ENCODE measurements at places on chromosomes 16 and 17.

DNA sequence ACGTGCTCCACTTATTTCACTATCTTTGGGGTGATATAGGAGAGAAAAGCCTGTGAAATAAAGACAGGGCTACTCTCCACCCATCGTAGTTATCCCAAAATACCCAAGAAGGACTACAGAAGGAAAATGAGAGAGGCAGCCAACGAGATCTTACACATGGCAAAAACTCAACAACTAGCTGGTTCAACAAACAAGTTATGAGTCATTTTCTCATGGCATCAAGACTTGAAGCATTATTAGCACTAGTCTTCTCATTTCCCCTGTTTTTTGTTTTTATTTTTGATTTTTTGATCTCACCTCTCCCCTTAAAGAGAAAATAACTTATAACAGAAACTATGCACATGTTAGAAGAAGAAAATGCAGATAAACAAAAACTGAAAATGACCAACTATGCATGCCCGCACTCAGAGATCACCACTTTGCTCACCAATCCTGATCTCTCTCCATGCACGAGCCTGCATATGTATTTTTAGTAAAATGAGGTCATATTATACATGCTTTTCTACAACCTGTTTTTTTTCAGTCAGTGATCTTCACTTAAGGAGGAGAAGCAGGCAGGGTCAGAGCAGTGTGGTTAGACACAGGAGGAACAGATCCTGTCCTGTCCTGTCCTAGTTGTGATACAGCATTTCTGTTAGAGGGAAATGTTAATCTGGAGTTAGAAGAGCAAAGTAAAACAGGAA, 22.8 kb downstream of the FAM117A start:
- no peak for DNase-seq

DNA sequence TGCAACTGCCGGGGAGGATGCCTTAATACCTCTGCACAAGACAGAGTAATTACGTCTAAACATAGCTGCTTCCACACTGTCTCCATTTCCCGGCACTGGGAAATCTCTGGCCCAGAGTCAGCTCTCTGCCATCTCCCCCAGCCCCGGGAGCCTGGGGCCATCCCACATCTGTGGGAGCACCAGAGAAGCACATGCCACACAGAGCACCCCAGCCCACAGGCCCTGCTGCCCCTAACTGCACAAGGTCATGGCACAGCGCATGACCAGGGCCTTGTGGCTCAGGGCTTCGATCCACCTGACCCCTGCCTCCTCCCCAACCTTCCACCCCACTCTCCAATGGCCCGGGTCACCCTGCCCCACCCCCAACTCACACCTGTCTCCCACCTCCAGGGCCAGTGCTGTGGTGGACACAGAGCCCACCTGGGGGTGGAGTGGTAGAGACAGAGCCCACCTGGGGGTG, 36.6 kb upstream of the RBFOX3 start:
- DNase-seq = no peak

- DNase-seq = no peak
Measured at GRCh38 chr16:1193825-1194581, 31.1 kb downstream of the TPSG1 start.

- no peak for DNase-seq
Measured at GRCh38 chr16:2231016-2231931, 5.0 kb upstream of the DNASE1L2 start.

DNA sequence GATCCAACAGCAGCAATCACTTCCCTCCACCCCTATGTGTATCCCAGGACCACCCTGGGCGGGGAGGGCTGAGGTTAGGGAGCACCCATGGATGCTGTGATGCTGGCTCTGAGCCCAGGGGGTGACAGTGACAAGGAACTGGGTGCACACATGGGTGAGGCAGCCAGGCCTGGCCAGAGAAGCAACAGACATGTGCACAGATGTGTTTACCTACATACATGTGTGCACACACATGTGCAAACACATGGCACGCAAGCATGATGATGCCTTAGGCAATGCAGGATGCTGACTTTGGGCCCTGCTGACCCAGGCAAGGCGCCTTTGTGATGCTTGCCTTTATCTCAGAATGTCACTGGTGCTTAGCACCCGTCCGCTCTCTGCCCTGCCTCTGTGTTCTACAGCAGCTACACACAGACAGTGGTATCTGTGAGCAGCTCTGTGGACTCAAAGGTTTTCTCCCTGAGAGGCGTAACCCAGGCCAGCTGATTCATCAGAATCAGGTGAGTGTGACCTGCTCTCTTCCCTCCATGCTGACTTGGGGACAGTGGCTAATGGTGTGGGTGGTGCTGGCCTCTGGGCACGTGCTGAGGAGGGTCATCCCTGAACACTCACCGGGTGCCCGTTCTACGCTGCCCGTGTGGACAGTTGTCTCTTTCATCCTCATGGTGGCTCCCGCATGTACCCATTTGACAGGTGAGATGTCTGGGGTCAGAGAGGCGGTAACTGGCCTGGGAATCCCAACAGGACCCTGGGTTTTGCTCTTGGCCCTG, 38.5 kb upstream of the KSR1 start:
- DNase-seq = no peak

Measured in activated B cell treated with CpG ODN at 0.5 μM for 24 hours (primary cell).